Omental fat pad (tissue), 4 donors: ENCODE measurements at places on chromosomes 12 and 14. TPM values are rescaled to one million over a fixed set of nuclear protein-coding genes. Genes with fewer than 3 reads are reported as not detected.

Gene IFI27L1
- 28.6 TPM for total RNA-seq

Gene PTPRB
- total RNA-seq, result 59.2 TPM

Gene CLEC2B
- total RNA-seq, result 33.8 TPM

Gene LRP1-AS
- not detected for total RNA-seq

Gene TRAF3
- 12.6 TPM for total RNA-seq

Gene KRT82
- not detected for total RNA-seq

Gene HVCN1
- total RNA-seq, result 12.2 TPM

Gene MUCL1
- not detected for total RNA-seq

Gene MORN3
- total RNA-seq, result not detected

Gene GNB3
- 0.25 TPM for total RNA-seq

Gene SLCO1B1
- not detected for total RNA-seq

Gene TSPAN11
- total RNA-seq, result 1.4 TPM

Gene KLRK1
- total RNA-seq, result 6.5 TPM

Gene KRT74
- total RNA-seq, result not detected

Gene POTEG
- not detected for total RNA-seq

Gene KRT77
- not detected for total RNA-seq

Gene HOXC10
- not detected for total RNA-seq

Gene RHOJ
- total RNA-seq, result 5.2 TPM

Gene FRMD6
- 25.7 TPM for total RNA-seq

Gene DIABLO
- 54.3 TPM for total RNA-seq

Gene PRPH
- 1.4 TPM for total RNA-seq

Gene PRB4
- not detected for total RNA-seq

Gene KLRF1
- not detected for total RNA-seq

Gene CCNT1
- 20.7 TPM for total RNA-seq

Gene HCAR2
- 68.7 TPM for total RNA-seq

Gene KRT6A
- 3.6 TPM for total RNA-seq

Gene TMPRSS12
- total RNA-seq, result not detected
